ENCODE measurements at places on chromosomes 2 and 18.

GRCh38 chr2:28979576-28980366 lies 1.3 kb upstream of the TOGARAM2 start:
- DNase-seq, result no peak

DNA sequence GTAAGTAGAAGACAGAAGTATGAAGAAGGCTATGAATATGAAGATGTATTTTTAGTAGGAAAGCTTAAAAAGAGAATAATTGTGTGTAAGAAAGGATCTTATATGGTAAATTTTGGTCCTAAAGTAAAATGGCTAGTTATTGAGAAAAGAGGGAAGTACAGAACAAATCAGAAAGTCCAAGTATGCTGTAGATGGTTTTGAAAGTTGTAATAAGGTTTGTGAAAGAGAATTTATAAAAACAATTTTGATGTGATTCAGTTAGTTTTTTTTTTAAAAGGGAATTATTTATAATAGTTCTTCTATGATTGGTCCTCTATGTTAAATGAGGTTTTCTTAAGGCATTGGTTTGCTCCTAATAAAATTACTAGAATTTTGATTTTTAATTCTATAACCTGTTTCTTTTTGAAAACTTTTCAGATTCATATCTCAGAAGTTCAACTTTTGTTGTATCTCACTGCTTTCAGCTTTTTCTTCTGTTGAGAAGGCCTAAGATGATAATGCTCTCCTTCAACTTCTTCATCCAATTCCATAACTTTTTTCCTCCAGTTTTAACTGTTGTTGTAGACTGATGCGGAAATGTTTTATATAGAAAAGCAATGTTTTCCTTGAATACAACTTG lies 322.7 kb downstream of the NOL4 start:
- no peak for DNase-seq

GRCh38 chr18:75083761-75084160 lies 125.2 kb downstream of the PTGR3 start:
- peak; percentile 87 for DNase-seq

DNA sequence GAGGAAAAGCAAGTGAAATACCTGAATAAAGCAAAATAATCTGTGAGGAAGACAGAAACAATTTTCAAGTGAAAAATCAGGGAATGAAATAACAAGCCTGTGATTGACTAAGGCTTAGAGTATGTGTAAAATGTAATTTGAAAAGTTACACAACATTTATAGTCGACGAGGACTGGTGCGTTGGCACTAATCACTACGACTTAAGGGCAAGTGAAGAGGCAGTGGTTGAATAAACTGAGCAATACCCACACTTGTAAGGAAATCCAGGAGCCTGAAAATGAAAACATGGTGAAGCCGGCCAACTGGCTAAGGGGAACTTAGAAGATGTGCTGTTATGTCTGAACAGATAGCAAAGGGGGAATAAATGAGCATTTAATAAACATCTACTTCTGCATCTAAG lies 13.4 kb downstream of the DOK1 start:
- no peak for DNase-seq

DNA sequence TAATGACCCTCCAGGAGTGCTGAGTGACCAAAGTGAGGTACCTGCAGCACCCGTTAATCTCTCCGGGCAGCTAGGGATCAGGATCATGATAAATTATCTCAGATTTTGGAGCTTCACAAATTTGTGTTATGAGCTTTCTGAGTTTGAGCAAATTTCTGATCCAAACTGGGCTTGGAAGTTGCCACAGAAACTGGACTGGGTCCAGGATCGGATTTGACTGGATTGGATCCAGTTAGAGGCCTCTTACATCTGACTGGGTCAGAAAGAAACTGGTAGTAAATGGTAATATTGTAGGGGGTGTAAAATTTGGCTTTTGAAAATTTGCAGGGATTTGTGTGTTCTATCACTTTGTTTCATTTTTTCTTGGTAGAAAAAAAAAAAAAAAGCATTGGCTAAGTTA lies 19.7 kb upstream of the CAPN13 start:
- DNase-seq, result no peak

GRCh38 chr18:58980991-58981390 lies 116.3 kb downstream of the ZNF532 start:
- DNase-seq, result no peak

- DNase-seq, result no peak
Measured at GRCh38 chr18:45365835-45366234, 249.4 kb upstream of the SLC14A2 start.

GRCh38 chr2:46187112-46187618 lies 110.0 kb upstream of the EPAS1 start:
- no peak for DNase-seq

DNA sequence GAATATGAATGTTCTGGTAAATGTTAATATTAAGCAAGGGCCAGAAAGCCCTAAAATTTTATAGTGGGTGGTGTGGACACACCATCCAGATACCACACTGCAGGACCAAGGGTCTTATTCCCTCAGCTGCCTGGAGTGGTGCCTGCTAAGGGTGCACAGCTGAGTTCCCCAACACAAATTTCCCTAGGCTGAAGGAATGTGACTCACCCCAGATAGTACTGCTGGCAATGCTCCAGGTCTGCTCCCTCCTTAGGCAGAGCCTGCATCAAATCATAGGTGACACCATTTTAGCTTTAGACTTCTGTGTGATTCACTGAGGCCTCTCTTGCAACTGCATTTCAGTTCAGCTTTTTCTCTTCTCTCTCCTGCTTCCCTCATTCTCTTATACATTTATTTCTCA lies 321.1 kb downstream of the SATB2 start:
- no peak for DNase-seq

- DNase-seq, result no peak
Measured at GRCh38 chr2:198044777-198045176, 240.4 kb downstream of the PLCL1 start.

DNA sequence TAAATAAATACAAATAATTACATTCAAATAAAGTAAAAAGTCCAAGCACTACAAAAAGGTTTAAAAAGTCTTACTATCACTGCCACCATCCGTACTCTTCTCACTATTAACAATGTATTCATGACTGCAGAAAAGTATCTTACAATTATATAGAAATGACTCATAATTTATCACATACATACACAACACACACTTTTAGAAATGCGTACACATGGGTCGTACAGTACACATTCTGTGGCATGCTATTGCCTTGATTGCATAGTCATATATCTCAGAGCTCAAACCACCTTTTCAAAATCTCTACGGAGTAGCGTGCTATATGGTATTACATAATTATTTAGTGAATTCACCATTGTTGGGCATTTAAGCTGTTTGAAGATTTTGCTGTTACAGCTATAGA lies 41.6 kb upstream of the ANXA4 start:
- no peak for DNase-seq

DNA sequence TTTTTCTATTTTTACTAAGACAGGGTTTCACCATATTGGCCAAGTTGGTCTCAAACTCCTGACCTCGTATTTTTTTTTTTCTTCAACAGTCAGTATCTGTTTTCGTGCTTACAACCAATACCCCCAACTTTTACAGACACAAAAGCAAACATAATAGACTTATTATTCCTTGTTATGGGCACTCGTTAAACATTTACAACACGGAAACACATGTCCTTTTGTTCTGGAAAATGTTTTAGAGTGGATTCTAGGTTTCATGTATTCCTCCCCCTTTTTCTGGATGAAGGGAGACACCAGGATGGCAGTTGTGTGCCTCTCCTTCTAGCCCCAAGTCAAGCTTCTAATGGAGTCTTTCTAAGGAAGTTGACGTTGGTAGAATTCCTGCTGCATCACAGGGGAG lies 88.8 kb downstream of the CD226 start:
- DNase-seq, result no peak

- no peak for DNase-seq
Measured at GRCh38 chr18:25230658-25231326, 121.2 kb downstream of the ZNF521 start.

GRCh38 chr18:62085756-62086155 lies 101.1 kb downstream of the PIGN start:
- DNase-seq, result no peak

DNA sequence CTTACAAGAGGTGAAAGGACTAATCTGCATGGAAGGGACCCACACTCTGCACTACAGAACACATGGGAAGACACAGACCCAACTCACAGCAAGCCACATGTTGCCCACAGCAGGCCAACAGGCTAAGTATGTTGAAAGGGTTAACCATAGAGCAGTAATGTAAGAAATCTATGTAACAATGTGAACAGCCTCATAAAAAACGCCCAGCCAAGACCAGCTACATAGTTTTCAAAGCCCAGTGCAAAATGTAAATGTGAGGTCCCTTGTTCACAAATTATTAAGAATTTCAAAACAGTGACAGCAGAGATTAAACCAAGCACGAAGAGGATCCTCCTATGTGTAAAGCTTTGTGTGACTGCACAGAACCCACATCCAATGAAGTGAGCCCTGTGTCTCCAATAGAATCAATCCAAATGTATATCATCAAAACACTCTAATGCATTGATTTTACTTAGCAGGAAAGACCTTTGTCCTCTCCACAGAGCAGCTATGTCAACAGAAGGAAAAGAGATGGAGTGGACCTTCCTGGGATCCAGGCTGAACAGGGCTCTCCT lies 210.1 kb downstream of the AGPS start:
- DNase-seq, result no peak

DNA sequence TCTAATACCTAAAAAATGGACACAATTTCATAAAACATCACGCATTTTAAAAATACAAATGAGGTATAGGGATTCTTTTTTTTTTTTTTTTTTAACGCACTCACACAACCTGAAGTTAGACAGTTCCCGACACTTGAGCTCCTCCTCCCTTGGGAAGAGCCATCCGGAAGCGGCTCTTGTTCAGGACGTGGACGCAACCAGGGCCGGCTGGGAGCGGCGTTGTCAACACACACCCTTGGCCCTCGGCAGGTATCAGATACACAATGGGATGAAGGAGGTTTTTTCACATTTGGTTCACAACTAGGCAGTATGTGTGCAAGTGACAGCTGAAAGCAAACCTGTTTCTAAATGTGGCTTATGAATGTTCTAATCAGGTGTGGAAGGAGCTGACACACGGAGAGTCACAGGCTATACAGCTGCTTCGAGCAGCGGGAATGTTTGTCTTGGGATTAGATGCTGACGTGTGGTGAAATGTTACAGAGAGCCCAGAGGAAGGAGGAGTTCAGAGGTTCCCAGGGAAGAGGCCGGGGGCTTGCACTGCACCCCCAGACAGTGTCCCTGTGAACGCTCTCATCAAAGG lies 111.1 kb downstream of the PXDN start:
- peak; percentile 60 for DNase-seq

DNA sequence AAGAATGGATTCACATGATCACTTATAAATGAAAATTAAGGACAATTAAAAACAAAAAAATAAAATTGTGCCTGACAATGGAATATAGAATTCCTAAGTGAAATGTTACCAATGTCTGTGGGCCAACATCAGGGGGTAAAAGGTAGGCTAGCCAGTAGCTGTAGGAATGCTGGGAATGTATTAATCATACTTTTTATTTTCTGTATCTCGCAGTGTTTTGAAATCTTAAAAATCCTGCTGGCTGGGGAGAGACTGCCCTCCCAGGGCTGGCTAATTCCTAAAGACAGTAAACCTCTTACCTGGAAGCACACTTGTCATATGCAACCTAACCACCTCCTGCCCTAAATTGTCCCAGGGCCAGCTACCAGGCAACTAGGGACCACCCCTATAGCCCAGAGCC lies 69.8 kb downstream of the REV1 start:
- DNase-seq, result no peak

DNA sequence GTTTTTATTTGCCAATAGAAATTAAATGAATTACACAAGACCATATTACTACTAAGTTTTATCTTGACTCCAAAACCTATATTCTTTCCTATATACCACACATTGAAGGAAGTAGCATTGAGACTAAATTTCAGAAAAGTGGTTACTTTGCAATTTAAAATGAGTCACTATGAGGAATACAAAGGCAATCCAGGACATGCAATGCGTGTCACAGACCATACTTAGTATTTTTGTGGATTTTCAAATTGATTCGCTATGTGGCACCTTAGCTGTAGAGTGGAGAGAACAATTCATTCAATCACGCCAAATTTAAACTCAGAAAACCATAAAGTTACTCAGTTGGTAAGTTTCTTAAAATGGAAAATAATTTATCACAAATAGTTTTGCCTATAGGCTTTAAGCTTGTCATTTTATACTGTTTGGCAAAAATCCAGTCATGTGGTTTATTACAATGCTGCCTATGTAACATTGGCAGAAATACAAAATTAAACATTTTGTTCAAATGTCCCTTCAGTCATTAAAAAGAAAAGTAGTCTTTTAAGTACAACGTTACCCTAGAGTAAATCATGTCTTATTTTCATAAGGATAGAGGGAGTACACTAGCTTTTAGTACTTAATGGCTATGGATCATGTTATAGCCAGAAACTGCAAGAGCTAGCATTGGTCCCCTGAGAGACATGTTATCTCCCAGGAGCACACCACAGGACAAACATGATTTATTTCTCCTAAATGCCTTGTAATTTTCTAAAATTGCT lies 222.8 kb upstream of the CDH7 start:
- DNase-seq, result no peak

- peak; percentile 87 for DNase-seq
Measured at GRCh38 chr2:11094021-11094810, 61.1 kb upstream of the SLC66A3 start.

DNA sequence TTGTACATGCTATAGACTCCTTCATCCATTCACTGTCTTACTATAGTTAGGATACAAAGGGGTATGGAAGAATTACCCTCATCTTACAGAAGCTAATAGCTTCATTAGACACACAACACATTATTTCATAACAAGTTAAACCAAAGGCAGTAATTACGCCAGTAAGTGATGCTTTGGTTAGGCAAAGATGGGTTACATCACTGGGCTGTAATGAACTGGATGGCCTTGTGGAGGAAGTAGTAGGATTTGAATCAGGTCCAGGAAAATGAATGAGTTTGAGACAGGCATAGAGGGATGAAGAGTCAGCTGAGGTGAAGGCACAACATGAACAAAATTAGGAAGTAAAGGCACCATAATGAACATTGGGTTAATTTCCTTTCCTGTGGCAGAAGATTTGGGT lies 80.1 kb downstream of the SOCS6 start:
- no peak for DNase-seq

DNA sequence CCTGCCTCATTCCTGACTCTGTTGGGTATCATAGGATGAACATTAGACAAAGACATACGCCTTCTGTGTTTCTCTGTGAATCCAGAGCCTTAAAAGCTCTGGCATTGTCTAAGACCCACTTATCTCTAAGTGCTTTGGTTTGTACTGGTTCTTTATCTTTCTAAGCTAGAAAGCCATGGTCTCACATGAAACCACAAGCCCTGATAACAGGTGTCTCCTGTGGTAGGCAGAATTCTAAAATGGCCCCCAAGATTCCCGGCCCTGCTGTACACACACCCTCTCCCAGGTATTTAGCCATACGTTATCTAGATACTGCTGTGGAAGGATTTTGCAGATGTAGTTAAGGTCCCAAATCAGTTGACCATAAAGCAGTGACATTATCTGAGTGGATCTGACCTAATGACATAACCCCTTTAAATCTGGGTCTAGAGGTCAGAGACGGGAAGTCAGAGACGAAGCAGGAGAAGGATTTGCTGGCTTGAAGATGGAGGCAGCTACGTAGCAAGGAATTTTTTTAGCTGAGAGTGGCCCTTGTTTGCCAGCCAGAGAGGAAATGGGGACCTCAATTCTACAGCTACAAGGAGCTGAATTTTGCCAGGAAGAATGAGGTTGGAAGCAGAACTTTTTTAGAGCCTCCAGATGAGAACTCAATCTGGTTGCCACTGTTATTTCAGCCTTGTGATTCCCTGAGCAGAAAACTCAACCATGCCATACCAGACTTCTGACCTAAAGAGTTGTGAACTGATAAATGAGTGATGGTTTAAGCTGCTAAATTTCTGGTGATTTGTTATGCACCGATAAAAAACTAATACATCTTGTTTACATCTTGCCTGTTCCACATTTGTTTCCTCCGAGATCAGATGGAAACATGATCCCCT lies 186.7 kb downstream of the CAMKMT start:
- no peak for DNase-seq
